ENCODE measurements at places on chromosomes 3 and 15. TPM values are rescaled to one million over a fixed set of nuclear protein-coding genes. Genes with fewer than 3 reads are reported as not detected.

DNA sequence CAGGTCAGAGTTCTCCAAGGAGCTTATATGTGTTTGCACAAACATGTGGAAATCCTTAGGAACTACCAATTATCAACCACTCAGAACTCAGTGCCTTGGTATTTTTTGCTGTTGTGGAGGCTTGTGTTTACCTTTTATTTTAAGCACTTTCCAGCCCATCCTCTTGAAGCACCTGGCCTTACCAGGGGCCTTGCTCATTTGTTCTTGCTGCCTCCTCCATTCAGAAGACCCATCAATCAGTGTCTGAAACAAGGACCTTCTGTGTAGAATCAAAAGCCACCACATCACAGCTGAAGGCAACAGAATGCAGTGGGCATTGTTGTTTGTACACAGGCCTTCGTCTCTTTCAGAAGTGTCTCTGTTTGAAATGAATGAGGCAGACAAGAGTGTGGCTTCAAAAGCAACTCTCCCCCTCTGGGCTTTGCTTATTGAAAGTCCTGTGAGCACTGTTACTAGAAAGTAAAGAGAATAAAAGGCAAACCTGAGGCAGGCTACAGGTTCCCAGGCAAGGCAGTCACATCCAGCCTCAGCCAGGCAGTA is 24.5 kb upstream of the LIPC start:
- H3K36me3 ChIP-seq = no peaks in the 10 kb centered on the region
- H3K4me1 ChIP-seq = no peaks in the 10 kb centered on the region
- no peaks in the 10 kb centered on the region for H3K27me3 ChIP-seq
- H3K27ac ChIP-seq = no peak overlapping the region

DNA sequence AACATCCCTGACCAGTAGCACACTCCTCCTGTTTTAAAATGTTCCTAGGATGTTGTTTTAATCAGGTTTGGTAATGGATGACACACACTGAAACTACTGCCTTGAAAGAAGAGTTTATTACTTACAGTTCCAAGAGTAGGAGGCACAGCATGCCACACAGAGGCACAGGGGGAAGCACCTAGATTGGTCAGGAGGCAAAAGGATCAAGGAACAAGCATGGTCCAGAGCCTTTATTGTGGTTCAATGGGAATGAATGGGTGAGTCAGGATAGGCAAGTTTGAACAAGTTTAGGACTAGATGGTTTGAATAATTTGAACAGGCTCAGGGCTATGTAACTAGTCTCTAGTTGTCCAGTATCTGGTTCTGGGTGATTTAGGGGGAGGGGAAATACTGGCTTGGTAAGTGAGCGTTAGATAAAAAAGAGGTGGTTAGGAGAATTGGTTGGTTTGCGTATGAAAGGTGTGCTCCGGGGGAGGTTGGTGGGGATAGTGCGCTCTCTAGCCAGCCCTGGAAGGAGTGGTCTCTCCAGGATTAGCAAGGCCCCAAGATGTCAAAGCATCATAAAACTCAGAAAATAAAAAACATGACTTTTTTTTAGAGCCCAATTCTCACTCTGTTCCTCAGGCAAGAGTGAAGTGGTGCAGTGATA is 35.1 kb downstream of the TMOD3 start:
- H3K36me3 ChIP-seq = peaks cover 30% of the 10 kb centered on the region
- H3K4me3 ChIP-seq = no peak overlapping the region
- H3K27ac ChIP-seq = no peak overlapping the region
- H3K27me3 ChIP-seq = no peaks in the 10 kb centered on the region

- no peaks in the 10 kb centered on the region for H3K27me3 ChIP-seq
- no peak for DNase-seq
- H3K4me1 ChIP-seq = peaks cover 47% of the 10 kb centered on the region
- no peaks in the 10 kb centered on the region for H3K36me3 ChIP-seq
Measured at GRCh38 chr3:72753495-72753894, 94.8 kb downstream of the SHQ1 start.

- no peak for DNase-seq
- no peak overlapping the region for H3K4me3 ChIP-seq
- H3K4me1 ChIP-seq = no peaks in the 10 kb centered on the region
- no peak overlapping the region for H3K27ac ChIP-seq
Measured at GRCh38 chr15:74156678-74157411, 16.7 kb upstream of the ISLR start.

GRCh38 chr3:178459038-178459410 is 77.2 kb upstream of the KCNMB2 start:
- no peaks in the 10 kb centered on the region for H3K36me3 ChIP-seq
- no peaks in the 10 kb centered on the region for H3K27me3 ChIP-seq
- DNase-seq = no peak
- H3K4me3 ChIP-seq = no peak overlapping the region

DNA sequence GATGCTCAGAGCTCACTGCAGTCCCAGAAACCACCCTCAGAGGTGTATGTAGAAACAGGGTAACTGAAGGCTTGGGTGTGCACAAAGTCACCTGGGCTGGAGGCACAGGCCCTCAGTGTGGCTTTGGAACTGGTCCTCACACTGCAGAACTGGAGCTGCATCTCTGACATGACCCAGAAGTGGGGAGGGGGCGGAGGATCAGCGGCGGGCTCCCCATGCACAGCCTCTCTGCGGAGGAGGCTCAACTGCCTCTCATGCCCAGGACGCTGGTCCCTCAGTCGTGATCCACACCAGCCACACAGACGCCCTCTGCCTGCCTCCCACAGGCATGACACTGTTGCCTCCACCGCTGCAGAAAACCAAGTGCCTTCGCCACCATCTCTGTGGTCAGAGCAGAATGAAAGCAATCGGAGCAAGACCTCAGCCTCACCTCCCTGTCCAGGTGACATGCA is 73.7 kb downstream of the TM2D3 start:
- no peak overlapping the region for H3K4me3 ChIP-seq
- peaks cover 7% of the 10 kb centered on the region for H3K27me3 ChIP-seq
- no peaks in the 10 kb centered on the region for H3K36me3 ChIP-seq
- DNase-seq = no peak

DNA sequence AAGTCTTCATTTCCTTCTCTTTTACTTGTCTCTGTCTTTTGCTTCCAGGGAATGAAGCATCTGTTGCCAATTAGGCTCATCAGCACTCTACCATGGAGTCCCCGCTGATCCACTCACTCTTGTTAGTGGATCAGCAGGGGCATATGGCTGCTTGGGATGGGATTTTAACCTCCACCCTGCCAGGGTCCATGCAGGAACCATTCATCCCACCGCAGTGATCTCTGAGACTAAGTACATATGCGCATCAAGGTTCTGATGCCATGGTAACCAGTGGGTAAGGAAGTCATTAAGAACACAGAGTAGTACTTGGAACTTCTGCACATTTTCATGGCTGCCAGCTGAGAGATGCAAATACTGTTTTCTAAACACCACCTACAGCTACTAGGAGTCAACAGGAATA is 374.0 kb upstream of the ALCAM start:
- no peaks in the 10 kb centered on the region for H3K4me1 ChIP-seq
- no peak for DNase-seq
- no peaks in the 10 kb centered on the region for H3K36me3 ChIP-seq
- no peak overlapping the region for H3K27ac ChIP-seq
- H3K4me3 ChIP-seq = no peak overlapping the region

DNA sequence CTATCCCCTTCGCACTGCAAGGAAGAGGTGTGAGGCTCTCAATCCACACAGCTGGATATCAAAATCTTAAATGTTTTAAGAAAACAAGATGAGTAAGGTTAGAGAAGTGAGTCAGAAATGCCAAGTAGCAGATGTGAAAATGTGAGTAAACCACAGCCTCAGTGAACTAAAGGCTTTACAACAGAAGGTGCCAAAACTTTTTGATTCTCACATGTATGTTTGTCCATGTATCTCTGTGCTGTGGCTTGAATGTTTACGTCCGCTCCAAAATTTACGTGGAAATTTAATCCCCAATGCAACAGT is 126.8 kb upstream of the PFN2 start:
- no peaks in the 10 kb centered on the region for H3K27me3 ChIP-seq
- H3K4me1 ChIP-seq = no peaks in the 10 kb centered on the region
- no peak overlapping the region for H3K27ac ChIP-seq
- no peak for DNase-seq
- H3K4me3 ChIP-seq = no peak overlapping the region

DNA sequence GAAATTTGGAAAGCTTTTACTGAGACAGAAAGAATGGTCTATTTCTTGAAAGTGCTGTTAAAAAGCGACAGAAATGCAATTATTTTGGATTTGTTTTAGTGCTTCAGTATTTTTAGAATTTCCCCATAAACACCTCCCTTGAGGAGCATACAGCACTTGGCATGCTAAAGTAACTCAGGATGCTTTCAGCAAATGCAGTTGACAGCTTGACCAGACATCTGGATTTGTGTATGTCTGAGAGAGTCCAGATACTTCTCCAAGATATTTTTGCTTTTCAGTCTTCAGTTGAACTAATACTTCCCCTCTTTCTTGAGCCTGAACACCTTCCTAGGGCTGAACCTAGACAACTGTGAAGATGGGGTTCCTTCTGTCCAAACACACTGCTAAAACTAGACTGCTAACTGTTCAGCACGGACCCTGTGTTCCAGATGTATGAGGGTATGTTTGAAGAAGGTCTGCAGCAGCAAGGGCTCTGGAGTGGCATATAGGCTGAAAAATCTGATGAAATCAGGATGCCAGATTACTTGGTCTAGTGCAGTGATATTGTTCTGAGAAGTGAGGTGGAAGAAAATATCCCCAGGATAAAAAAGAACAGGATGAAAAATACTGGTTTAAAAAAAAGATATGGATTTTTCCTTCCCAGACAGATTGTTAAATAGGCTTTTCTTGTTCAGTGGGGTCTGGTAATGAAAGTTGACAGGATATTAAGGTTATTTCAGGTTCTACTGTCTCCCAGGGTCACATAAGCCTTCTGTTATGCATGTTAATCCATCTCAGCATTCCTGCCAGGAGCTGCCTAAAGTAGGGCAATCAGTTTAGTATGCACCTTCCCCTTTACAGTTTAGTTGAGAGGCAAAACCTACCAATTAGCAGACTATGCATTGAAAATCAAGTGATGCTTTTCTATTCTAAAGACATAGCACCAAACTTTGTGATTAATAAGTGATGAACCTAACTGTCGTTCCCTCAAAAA is 516.9 kb upstream of the TBL1XR1 start:
- H3K4me1 ChIP-seq = no peaks in the 10 kb centered on the region
- no peak for DNase-seq
- no peaks in the 10 kb centered on the region for H3K27me3 ChIP-seq
- H3K36me3 ChIP-seq = no peaks in the 10 kb centered on the region
- no peak overlapping the region for H3K27ac ChIP-seq

DNA sequence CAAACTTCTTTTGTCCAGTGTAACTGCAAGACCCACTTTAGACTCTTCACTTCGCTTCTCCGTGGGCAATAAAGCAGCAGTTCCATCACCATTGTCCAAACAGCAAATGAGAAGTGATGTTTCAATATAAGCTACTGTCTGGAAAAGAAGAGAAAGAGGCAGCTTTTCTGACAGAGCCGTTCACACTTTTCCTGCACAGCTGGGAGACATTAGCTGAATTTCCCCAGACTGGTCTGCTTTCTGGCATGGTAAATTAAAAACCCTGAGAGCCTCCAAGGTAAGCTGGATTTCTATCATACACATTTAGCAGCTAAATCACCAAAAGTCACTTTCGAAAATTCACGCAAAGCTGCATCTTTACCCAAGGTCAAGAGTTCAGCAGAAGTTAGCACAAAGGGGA is 108.5 kb upstream of the CMC1 start:
- H3K4me1 ChIP-seq = no peaks in the 10 kb centered on the region
- H3K36me3 ChIP-seq = no peaks in the 10 kb centered on the region
- H3K27me3 ChIP-seq = no peaks in the 10 kb centered on the region
- no peak for DNase-seq

DNA sequence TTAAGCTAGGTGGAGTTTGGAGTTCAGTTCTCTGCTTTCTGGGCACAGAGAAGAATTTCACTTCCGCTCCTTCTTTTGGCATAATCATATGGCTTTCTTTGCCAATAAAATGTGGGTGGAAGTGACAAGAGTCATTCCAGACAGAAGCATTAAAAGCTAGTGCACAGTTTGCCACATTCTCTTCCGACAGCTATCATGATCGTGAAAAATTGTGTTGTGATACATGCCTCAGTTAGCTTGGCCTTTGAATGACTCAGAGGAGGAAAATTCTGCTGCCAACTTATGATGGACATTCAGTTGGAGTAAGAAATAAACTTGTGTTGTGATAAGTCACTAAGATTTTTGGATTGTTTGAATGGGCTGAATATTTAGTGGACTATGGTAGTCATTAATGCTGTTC is 291.7 kb upstream of the SATB1 start:
- no peak overlapping the region for H3K27ac ChIP-seq
- H3K36me3 ChIP-seq = no peaks in the 10 kb centered on the region
- H3K4me3 ChIP-seq = no peak overlapping the region
- DNase-seq = no peak
- no peaks in the 10 kb centered on the region for H3K27me3 ChIP-seq

DNA sequence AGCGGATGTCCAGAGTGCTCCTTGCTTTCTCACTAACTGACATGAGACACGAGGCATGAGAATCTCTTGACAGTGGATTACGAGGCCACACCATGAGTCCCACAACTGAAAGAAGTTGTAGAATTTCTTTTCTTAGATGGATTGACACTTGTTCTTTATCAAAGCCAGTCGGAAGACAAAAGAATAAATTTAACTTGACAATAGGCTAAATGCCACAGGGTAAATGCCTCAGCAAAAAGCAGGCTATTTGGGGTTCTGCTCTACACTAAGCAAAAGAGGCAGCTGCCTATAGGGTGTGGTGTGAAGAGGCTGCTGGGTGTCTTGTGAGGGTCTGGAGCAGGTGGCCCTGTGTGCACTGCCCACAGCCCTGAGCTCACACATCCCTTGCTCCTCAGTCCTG is 135.1 kb upstream of the SEMA6D start:
- no peaks in the 10 kb centered on the region for H3K27me3 ChIP-seq
- H3K36me3 ChIP-seq = no peaks in the 10 kb centered on the region
- no peak overlapping the region for H3K27ac ChIP-seq
- no peak for DNase-seq

GRCh38 chr3:66492672-66493071 is 8.2 kb downstream of the LRIG1 start:
- peaks cover 97% of the 10 kb centered on the region for H3K4me1 ChIP-seq
- no peak for DNase-seq
- no peaks in the 10 kb centered on the region for H3K27me3 ChIP-seq
- no peak overlapping the region for H3K4me3 ChIP-seq

DNA sequence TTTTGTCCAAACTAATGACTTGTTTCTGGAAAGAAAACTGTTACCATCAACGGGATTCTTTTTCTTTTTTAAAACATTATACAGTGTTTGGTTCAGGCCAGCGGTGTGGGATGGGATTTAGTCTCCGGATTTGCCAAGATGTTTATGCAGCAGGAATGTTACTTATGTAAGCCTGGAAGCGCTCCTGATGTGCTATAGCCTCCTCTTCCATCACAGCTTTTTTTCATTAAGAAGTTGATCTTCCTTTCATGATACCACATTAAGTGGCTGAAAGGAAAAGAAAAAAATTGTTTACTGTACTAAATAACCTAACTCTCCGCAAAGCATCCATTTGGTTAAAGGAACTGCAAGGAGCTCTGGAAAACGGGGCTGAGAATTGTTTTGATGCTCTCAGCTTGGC is 120.5 kb upstream of the ALDH1A3 start:
- H3K4me3 ChIP-seq = no peak overlapping the region
- no peaks in the 10 kb centered on the region for H3K27me3 ChIP-seq
- H3K27ac ChIP-seq = no peak overlapping the region
- DNase-seq = no peak
- H3K36me3 ChIP-seq = no peaks in the 10 kb centered on the region
- H3K4me1 ChIP-seq = no peaks in the 10 kb centered on the region

GRCh38 chr15:48955967-48956366 is 7.8 kb downstream of the SHC4 start:
- no peak for DNase-seq
- no peaks in the 10 kb centered on the region for H3K36me3 ChIP-seq
- H3K4me3 ChIP-seq = no peak overlapping the region
- H3K4me1 ChIP-seq = no peaks in the 10 kb centered on the region

The ASB14 gene
- total RNA-seq = not detected

The TGM5 gene
- 0.18 TPM for total RNA-seq

The LYZL4 gene
- total RNA-seq = not detected

The FETUB gene
- total RNA-seq = not detected

Data from CD8-positive, alpha-beta memory T cell (primary cell).